ENCODE measurements at places on chromosomes 11 and 22.

DNA sequence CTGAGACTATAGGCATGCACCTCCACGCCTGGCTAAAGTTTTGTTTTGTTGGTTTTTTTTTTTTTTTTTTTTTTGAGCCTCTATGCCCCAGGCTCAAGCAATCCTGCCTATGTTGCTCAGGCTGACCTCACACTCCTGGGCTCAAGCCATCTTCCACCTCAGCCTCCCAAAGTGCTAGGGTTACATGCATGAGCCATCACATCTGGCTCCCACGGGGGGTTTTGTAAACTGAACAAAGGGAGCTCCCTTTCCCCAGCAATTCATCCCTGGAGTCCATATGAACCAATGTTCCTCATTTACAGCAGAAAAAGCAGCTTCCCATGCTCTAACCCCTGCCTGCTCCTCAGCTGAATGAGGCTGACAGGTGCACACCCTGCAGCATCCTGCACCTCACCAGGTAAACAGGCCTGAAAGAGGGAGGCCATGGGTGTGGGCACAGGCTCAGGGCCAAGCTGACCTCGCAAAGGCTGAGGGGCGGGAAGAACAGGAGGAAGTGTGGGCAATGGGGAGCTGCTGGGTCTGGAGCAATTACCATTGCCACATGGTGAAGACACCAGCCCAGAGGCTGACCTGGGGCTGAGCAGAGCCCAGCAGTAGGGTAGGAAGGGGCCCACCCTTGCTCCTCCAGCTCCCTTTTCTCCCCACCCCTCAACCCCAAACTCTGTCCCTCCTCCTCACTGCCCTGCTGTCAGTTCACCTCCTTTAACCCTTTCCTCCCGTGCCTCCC is 58.2 kb downstream of the RBX1 start:
- no peaks in the 10 kb centered on the region for H3K36me3 ChIP-seq
- no peak overlapping the region for H3K4me3 ChIP-seq
- H3K27me3 ChIP-seq = no peaks in the 10 kb centered on the region
- no peak for DNase-seq
- peaks cover 2% of the 10 kb centered on the region for H3K4me1 ChIP-seq
- H3K27ac ChIP-seq = no peak overlapping the region

GRCh38 chr11:128548649-128549255 is 38.6 kb downstream of the ETS1 start:
- peaks cover 68% of the 10 kb centered on the region for H3K27me3 ChIP-seq
- DNase-seq = peak; percentile 73
- no peak overlapping the region for H3K27ac ChIP-seq
- H3K4me1 ChIP-seq = peaks cover 33% of the 10 kb centered on the region
- peak overlapping the region; percentile 7 for H3K4me3 ChIP-seq
- no peaks in the 10 kb centered on the region for H3K36me3 ChIP-seq

DNA sequence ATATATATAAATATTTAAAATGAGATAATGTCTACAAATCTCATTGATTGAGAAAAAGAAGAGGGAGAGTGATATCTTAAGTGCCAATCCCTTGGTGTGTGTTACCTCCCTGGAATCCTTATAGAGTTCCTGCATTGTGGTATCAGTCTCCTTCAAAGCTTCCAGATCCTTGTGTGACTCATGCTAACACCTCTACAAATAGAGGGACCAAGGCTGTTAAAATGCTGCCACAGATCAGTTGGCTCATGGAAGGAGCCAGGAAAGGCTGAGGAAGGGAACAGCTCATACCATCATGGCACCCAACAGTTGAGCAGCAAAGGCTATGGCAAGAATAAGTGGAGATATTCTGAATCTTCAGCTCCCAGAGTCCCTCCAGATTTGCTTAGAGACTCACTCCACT is 163.6 kb upstream of the ISX start:
- no peaks in the 10 kb centered on the region for H3K36me3 ChIP-seq
- no peak overlapping the region for H3K4me3 ChIP-seq
- H3K27me3 ChIP-seq = no peaks in the 10 kb centered on the region
- H3K4me1 ChIP-seq = no peaks in the 10 kb centered on the region
- DNase-seq = no peak

DNA sequence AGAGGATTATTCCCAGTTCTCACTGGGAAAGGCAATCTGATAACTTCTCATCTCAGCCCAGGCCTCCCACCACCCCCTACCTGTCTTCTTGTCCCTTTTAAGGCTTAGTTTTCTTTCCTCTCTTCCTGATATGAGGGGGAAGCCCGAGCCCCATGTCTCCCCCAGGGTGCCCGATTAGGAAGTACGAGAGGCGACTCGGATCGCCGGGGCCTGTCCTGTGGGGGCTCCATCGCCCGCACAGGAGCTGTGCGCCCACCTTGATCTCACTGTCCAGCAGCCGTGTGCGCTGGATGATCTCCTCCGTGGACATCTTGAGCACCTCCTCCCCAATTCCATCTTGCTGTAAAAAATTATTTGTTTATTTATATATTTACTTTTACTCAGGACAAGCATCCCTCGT is 628 bp downstream of the PSMC3 start:
- peaks cover 45% of the 10 kb centered on the region for H3K36me3 ChIP-seq
- peak overlapping the region; percentile 98 for H3K4me3 ChIP-seq
- DNase-seq = no peak
- no peaks in the 10 kb centered on the region for H3K27me3 ChIP-seq
- peaks cover 22% of the 10 kb centered on the region for H3K4me1 ChIP-seq

DNA sequence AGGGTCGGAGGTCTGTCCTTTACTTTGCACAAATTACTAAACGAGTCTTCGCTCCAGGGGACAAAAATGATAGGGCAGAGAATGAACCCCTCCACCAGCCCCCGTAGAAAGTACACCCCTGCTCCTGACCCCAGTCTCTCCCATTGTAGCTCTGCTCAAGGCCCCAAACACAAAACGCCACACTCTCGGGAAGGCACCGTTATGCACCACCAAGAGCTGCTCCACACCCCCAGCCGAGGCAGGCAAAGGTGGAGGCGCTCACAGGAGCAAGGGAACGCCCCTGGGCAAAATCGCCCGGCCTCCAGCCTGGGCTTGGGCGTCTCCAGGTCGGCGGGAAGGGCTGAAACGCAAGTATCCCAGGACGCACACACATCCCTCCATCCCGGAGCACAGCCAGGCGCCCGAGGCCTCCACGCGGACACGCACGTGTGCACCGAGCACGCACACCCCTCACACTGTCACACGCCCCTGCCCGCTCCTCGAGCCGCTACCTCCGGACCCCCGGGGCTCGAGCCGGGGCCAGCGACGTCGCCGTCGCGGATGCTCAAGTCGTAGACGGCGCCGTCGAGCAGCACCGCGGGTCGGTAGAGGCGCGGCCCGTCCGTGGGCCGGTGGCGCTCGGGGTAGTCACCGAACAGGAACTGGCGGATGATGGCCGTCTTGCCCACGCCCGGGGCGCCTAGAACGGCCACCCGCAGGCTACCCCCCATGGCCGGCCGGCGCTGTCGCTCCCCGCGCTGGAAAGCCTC is 786 bp downstream of the RASL10A start:
- H3K36me3 ChIP-seq = peaks cover 25% of the 10 kb centered on the region
- no peak overlapping the region for H3K27ac ChIP-seq
- peaks cover 64% of the 10 kb centered on the region for H3K4me1 ChIP-seq
- no peak overlapping the region for H3K4me3 ChIP-seq

GRCh38 chr22:20008221-20008995 is 8.2 kb downstream of the ARVCF start:
- H3K36me3 ChIP-seq = peaks cover 44% of the 10 kb centered on the region
- H3K27me3 ChIP-seq = no peaks in the 10 kb centered on the region
- no peak overlapping the region for H3K27ac ChIP-seq
- no peak for DNase-seq
- H3K4me3 ChIP-seq = no peak overlapping the region

DNA sequence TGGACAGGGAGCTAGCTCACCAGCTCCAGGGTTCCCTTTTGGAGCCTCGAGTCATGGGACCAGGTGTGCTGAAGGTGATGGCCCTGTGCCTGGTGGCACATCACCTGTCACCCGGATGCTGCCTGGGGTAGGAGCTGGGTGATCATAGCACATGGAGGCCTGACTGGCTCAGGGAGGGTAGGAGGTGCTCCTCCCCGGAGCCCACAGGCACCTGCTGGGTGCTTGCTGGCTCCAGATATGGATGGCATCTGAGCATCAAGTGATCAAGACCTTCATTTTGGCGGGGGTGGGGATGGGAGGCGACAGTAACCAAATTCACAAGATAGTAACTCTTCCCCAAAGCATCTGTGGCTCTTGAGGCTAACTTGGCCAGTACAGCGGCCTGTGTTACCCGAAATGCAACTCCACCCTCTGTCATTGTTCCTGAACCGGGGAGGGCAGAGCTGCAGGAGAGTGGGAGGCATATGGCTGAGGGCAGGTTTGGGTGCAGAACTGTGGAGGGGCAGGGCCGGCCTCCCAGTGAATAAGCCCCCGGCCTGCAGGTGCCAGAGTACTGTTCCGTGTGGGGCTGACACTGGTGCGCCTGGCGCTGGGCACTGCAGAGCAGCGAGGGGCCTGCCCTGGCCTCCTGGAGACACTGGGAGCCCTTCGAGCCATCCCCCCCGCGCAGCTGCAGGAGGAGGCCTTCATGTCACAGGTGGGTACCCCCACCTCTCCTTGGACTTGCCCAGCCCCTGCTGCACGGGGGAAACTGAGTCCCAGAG is 4.7 kb downstream of the TBC1D10C start:
- H3K27me3 ChIP-seq = peaks cover 9% of the 10 kb centered on the region
- H3K4me1 ChIP-seq = peaks cover 43% of the 10 kb centered on the region
- H3K36me3 ChIP-seq = no peaks in the 10 kb centered on the region
- no peak overlapping the region for H3K27ac ChIP-seq

GRCh38 chr22:25840167-25840566 is 98.2 kb downstream of the MYO18B start:
- DNase-seq = no peak
- H3K4me3 ChIP-seq = no peak overlapping the region
- H3K27ac ChIP-seq = no peak overlapping the region
- H3K36me3 ChIP-seq = no peaks in the 10 kb centered on the region
- H3K27me3 ChIP-seq = no peaks in the 10 kb centered on the region

DNA sequence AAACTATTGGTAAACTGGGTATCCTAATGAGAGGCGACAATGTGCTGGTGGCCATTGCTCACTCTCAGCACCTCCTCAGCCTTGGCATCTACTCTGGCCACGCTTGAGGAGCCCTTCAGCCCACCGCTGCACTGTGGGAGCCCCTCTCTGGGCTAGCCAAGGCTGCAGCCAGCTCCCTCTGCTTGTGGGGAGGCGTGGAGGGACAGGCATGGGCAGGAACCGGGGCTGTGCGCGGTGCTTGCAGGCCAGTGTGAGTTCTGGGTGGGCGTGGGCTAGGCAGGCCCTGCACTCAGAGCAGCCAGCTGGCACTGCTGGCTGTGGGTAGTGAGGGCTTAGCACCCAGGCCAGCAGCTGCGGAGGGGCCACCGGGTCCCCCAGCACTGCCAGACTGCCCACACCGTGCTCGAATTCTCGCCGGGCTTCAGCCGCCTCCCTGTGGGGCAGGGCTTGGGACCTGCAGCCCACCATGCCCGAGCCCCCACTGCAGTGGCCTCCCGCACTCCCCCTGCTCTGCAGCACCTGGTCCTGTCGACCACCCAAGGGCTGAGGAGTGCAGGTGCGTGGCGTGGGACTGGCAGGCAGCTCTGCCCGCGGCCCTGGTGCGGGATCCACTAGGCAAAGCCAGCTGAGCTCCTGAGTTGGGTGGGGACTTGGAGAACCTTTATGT is 575.9 kb upstream of the ANO3 start:
- H3K36me3 ChIP-seq = no peaks in the 10 kb centered on the region
- H3K27ac ChIP-seq = no peak overlapping the region
- no peak for DNase-seq
- H3K27me3 ChIP-seq = no peaks in the 10 kb centered on the region

DNA sequence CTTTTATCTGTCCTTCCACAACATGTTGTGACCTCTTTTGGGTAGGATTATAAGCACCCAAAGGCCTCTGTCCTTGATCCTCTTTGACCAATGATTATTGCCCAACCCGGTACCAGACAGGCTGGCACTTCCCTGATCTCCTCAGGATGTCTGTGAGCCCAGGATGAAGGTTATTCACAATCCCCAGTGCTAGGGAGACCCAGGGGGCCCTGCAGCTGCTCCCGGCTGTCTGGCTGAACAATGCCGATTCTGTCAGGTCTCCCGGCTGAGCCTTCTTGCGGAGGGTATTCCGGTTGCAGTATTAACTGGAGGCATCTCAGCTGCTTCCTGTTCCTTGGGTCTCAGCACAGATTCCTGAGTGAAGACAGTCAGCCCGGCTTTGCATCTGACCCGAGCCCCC is 71.2 kb upstream of the CDON start:
- H3K4me1 ChIP-seq = peaks cover 11% of the 10 kb centered on the region
- no peak overlapping the region for H3K4me3 ChIP-seq
- no peaks in the 10 kb centered on the region for H3K36me3 ChIP-seq
- DNase-seq = no peak

DNA sequence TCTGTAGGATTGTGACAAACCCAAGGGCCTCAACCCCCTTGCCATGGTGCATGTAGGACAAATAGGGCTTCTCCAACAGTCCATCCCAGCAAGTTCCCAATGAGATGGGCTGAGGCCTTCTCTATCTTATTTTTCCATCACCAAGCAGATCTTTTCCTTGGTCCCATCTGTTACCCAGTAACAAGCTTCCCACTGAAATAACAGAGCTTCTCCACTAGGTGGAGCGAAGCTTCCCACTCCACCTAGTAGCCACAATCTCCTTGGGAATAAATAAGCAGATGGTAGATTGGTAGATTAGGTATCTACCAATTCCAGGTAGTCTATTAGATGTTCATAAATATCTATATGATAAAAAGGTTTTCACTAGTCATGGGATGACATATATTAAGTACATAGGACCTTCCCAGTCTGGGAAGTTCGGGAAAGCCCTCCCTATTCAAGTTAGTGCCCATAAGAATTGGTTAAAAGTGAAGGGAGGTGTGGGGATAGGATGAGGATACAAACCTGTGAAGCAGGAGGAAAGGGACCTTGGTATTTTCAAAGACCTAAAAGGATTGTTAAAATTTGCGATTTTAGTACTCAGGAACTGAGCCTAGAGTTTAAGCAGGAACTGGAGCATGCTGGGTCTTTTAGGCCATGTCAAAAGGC is 5.9 kb upstream of the OR52L1 start:
- H3K4me1 ChIP-seq = no peaks in the 10 kb centered on the region
- no peak for DNase-seq
- no peak overlapping the region for H3K27ac ChIP-seq
- H3K36me3 ChIP-seq = no peaks in the 10 kb centered on the region
- H3K27me3 ChIP-seq = no peaks in the 10 kb centered on the region
- no peak overlapping the region for H3K4me3 ChIP-seq

DNA sequence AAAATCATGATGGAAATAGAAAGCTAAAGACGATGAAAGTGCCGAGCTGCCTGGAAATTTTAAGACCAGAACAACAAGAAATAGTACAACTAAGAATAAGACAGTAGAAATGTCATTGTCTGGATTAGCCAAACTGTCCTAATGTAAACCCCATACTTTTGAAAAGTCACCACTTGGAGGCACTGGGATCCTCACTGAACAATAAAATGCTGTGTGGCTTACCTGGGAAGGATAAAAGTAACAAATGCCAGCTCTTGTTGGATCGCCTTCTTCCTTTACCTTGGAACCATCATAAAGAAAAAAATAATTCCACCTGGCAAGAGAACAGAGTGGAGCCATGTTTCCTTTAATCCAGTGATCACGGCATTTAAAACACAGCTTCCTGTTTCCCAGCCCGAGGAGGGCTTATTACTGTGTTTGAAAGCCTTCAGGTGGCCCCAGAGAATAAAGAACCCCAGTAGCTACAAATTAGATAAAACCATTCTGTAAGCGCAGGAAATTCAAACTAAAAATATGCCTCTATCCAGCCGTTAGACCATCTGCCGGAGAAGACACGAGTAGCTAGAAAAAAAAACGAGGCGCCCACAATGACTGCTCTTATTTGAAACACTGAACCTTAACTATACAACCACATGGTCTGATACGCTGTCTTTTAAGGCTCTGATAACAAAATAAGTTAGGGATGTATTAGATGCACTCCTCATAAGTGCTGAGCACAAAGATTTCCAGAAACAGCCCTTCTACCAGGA is 4.4 kb downstream of the HPS4 start:
- no peaks in the 10 kb centered on the region for H3K27me3 ChIP-seq
- peak overlapping the region; percentile 17 for H3K4me3 ChIP-seq
- peak; percentile 77 for DNase-seq
- H3K4me1 ChIP-seq = peaks cover 17% of the 10 kb centered on the region
- peak overlapping the region; percentile 6 for H3K27ac ChIP-seq

Data from spinal cord (tissue), 10 donors.